ENCODE measurements at places on chromosomes 12 and 14.
A peak's percentile ranks its signal among the peaks of the same experiment; 100 is the strongest.

- DNase-seq: no peak
These were observed 24.4 kb upstream of the YARS2 start for GRCh38 chr12:32780071-32780470.

DNA sequence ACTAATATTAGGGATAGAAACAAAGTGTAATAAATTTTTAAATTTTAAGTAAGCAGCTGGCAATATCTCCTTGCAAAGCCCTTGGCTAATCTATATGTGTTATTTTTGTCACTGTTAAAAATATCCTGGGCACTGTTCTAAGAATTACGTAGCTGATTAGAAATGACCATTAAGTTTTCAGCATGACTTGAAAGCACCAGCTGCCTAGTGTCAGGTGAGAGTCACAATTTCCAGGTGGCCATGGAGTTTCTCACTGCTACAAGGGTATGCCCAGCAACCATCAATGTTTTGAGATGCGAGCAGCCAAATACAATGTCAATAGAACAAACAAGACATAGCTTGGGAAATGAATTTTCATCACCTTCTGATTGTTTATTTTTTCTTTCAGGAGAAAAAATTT lies 23.3 kb upstream of the GYS2 start:
- DNase-seq: no peak

DNA sequence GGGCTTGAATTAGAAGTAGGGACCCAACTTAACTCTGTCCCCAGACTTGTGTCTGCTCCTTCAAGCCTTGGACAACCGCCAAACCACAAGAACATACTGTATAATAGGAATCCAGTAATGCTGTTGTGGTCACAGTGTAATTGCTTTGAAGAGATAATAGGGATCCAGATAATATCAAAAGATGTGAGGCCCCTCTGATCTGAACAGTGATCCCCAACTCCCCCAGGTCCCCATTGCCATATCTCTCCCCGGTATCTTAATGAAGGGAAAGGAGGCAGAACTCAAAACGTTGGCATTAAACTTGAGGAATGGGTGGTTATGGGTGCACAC lies 8.5 kb upstream of the PLEKHH1 start:
- no peak for DNase-seq

GRCh38 chr12:113136128-113136989 lies 798 bp upstream of the RASAL1 start:
- no peak for DNase-seq

DNA sequence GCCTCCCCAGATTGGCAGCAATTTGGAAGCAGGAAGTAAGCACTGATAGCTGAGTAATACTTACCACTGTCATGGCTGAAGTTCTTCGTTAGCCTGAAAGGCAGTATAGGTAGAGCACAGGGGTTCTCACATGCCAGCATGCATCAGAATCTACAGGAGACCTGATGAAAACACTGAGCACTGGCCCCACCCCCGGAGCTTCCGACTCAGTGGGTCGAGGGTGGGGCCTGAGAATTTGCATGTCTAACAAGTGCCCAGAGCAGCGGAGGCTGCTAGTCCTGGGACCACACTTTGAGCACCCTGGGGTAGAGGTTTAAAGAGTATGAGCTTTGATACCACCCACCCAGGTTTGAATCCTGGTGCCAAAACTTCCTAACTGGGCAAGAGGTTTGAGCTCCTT lies 89.6 kb downstream of the FBXW8 start:
- peak; percentile 58 for DNase-seq

- DNase-seq: no peak
These were observed 450 bp downstream of the PRKAB1 start for GRCh38 chr12:119668324-119668841.

GRCh38 chr14:20986811-20987210 lies 3.0 kb upstream of the METTL17 start:
- DNase-seq: no peak

GRCh38 chr12:13179211-13180074 lies 17.1 kb upstream of the EMP1 start:
- peak; percentile 80 for DNase-seq

GRCh38 chr12:120903412-120904196 lies 554 bp downstream of the SPPL3 start:
- DNase-seq: peak; percentile 51

DNA sequence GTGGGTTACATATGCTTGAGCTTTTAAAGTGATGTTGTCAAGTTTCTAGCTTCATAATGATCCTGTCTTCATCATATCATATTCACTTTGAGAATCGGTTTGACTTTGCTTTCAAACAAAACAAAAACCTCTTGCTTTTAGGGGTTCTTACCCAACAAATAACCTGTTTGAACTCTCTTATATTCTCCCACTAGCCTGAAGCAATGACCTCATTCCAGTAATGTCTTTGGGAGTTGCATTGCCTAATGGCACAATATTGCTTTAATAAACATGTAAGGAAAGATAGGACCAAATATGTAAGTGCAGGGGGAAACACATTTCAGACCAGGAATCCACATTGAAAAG lies 27.7 kb downstream of the WBP11 start:
- DNase-seq: no peak

DNA sequence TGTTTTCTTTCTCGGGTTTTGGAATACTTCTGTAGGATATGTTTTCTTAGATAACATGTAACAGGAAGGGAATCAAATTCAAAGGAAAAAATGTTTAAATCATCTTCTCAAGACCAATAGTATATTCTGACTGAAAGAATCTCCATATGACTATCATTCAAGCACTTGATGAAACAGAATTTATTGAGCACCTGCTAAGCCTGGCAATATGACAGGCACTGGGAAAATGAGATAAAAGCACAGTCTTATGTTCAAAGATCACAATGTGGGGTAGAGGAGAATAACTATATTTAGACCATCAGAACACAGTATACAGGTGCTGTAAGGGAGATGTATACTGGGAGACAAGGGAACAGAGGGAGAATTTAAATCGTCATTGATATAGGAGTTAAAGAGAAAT lies 19.1 kb upstream of the TMEM30B start:
- DNase-seq: no peak

DNA sequence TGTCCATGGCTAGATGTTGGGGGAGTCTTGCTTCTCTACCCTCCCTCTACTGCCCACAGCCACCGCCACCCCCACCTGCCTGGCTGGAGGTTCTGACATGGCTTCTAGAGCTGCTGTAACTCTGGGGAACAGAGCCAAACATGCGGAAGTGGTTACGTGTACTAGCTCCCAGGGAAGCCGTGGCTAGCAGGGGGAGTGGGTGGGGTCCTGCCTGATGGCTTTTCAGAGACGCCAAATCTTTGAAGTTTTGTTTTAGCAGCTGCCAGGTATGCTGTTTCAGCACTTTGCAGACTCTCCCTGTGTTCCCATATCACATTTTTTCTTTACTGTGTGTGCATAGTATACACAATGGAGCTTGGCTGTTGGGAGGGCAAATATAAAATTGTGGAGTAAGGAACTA lies 150.3 kb downstream of the TGFB3 start:
- DNase-seq: no peak

DNA sequence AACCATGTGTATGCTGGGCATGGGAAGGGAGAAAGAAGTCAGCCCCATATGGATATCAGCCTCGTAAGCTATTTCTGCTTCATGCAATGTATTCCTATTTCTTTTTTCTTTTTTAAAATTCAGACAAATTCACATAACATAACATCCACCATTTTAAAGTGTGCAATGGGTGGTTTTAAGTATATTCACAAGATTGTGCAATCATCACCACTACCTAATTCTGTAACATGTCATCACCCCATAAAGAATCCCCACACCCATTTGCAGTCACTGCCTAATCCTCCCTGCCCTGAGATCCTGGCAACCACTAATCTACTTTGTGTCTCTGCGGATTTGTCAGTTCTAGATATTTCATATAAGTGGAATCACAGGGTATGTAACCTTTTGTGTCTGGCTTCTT lies 9.5 kb downstream of the POMT2 start:
- no peak for DNase-seq

GRCh38 chr12:56995201-56995929 lies 11.0 kb downstream of the ZBTB39 start:
- peak; percentile 28 for DNase-seq

DNA sequence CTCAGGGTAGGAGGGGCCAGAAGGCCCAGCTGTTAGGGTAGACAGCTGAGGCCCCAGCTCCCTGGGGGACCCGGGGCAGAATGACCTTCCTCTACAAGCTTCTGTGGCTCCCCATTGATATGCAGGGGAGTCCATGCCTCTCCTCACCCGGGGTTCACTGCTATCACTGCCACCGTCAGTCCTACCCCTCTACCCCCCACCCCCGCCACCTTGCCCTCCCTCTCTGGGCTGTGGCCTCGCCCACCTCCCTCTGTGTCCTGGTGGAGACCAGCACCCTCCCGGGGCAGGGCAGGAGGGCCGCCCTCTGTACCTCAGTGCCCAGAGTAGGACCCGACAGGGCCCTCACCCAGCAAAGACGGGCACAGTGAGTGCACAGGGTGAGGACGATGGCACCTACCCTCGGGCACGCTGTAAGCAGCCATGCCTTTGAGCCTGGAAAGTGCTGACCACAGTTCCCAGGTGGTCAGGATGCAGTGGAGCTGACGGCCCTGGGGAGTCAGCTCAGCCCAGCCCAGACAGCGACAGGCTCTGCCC lies 88.4 kb upstream of the SFSWAP start:
- DNase-seq: no peak

GRCh38 chr12:57813971-57814772 lies 4.4 kb downstream of the AVIL start:
- DNase-seq: peak; percentile 27

DNA sequence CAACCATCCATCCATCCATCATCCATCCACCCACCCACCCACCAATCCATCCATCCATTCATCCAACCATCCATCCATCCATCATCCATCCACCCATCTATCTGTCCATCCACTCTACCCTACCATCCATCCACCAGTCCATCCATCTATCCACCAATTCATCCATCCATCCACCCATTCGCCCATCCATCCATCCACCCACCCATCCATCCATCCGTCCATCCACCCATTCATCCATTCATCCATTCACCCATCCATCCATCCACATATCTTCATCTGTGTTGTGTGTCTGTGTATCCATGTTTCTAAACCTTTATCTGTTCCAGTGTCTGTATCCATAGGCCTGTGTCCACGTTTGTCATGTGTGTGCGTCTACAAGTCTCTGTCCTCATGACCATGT lies 9.9 kb downstream of the HNF1A start:
- no peak for DNase-seq

DNA sequence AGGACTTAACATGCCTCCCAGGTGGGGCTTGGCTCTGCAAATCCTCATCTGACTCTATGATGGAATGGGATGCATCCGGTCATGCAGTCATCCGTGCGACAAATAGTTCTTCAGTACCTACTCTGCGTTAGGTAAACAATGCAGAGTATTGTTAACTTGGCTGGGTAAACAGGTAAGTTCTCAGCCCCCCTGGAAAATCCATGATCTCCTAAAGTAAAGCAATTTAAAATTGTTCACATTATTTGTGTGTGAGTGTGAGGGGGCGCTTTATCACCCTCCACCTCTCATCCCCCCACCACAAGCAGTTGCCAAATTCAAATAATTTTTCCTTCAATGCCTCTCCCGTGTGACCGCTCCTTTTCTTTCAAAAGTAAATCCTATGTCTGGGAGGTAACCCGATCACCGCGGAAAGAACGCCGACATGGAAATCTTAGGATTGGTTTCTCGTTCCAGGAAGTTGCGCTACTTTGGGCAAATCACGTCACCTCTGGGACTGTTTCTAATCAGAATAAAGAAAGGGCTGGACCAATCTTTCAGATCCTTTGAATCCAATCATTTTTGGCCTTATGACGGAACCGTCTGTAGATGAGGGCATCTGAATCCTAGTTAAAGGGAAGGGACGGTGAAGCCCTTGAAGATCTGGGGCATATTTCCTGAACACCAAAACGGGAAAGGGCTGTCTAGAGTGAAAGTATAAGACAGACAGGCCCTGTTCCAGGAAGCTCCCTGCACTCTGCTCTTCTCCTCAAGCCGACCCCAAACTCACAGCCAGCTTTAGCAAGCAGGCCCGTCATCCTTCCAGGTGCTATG lies 44.0 kb upstream of the SINHCAF start:
- peak; percentile 76 for DNase-seq

GRCh38 chr14:42911642-42912041 lies 1305.0 kb downstream of the LRFN5 start:
- no peak for DNase-seq

DNA sequence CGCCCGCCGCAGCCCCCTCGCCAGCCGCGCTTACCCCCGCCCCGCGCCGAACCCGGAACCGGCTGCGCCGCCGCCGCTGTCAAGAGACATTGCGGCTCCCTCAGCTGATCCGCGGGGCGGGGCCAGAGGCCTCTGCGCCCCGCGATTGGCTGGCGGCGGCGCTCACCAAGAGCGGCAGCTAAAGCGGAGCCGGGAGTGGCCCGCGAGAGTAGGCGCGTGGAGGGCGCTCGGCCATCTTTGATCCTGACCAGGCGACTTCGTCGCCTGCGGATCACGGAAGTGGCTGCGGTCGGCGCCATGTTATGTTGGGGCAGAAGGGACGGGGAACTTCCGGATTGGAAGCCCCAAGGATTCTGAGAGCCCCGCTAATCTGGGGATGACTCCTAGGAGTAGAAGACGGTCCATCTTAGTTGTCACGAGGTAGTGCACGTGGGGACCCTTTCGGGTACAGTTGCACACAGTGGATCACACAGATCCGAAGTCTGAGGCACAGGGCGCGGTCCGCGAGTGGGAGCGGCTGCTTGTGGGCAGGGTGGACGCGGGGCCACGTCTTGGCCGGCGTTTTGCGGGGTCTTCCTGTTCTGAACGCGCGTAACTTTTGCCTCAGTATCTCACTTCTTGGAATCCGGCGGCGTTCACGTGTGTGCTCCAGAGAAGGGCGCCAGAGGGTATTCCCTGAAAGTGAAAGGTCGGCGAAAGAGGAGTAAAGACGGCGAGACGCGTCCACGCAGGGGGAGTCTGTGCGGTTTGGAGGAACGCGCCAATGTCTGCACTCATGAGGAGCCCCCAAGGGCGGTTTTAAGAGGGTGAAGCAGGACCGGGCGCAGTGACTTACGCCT lies at the start of gene CHFR:
CHFR (minus strand) TSS at position 93 of the 839 bp plus-strand sequence. CDS start 277 bp downstream, outside the sequence.
- DNase-seq: peak; percentile 100
